Mammary epithelial cell (primary cell): ENCODE measurements at places on chromosomes 13 and 19.

DNA sequence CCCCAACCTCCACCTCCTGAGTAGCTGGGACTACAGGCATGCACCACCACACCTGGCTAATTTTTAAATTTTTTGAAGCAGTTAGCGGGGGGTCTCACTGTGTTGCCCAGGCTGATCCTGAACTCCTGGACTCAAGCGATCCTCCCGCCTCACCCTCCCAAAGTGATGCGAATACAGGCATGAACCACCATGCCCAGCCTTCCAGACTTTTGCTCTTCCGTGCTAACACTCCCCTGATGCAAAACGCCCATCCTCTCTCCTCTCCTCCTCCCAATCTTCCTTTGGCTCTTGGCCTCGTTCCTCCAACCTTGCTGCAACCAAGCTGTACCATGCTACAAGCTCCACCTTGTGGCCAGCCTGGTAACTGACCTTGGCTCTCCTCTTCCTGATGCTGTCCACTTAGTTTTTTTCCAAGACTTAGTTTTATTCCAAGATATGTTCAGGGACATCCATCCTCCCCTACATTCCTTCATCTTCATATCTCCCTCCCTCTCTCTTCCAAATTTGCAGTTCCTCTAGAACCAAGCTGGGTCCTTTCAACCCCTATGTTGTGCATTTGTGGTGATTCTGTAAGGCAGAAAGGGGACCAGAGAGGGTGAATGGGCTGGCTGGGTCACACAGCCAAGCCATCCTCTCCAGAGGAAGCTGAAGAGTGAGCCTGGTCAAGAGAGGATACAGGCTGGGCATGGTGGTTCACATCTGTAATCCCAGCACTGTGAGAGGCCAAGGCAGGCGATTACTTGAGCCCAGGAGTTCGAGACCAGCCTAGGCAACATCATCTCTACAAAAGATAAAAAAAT, 32.8 kb downstream of the TINCR start:
- DNase-seq: no peak

DNA sequence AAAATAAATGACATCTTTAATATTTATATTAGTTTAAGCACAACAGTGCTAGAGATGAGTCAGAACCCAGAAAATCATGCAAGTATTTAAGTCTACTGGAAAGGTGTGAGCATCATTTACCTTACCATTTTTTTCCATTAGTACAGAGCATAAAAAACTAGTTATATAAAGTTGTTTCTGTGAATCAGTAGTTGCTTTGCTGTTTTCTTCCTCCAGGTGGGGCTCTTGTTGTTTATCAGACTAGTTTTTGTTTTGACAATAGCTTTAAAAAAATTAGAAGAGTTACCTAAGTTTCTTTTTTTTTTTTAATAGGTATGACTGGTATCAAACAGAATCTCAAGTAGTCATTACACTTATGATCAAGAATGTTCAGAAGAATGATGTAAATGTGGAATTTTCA, 12.7 kb downstream of the SUGT1 start:
- DNase-seq: peak; percentile 37

DNA sequence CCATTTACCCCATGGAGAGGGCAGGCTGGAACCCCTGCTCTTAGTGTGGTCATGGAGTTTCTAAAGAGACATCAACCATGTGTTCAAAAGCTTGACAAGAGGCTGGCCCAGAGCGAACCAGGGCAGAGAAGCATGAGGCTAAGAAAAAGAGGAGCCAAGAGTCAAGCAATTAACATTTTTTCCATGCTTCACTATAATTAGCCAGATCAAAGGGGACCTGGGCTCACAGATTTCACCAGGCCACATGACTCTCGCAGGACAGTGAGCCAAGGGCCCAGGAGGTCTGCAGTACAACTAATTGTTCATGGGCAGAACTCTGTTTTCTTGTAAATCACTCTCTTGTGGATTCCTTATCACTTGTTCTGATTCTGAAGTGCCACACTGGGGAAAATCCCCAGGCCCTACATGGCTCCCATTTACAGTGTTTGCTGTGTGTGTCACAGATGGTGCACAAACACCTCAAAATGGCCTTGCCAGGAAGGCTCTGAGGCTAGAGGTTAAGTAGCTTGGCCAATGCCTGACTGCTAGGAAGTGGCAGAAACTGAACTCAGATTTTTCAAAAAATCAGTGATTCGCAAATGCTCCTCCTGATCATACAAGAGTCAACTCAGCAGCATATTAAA, 101.2 kb downstream of the LHFPL6 start:
- no peak for DNase-seq

DNA sequence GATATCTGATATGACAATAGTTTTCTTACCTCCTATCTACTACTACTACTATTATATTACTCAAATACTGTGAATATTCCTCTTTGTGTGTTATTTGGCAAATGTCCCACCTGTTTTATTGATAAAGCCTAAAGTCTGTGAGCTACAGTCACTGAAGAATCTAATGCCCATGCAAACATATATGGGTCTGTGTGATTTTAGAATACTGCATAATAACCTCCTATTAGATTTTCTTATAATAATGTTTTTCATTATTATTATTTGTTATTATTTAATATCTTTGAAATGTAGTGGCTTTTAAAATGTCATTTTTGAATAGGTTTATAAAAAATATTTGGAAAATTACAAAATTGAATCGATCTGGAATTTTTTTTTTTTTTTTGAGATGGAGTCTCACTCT, 1330.8 kb upstream of the MIR17HG start:
- DNase-seq: no peak

- DNase-seq: no peak
Observed at GRCh38 chr19:19550972-19551852, 13.1 kb downstream of the CILP2 start.

- DNase-seq: no peak
Observed at GRCh38 chr13:109376936-109377335, 409.4 kb downstream of the IRS2 start.

DNA sequence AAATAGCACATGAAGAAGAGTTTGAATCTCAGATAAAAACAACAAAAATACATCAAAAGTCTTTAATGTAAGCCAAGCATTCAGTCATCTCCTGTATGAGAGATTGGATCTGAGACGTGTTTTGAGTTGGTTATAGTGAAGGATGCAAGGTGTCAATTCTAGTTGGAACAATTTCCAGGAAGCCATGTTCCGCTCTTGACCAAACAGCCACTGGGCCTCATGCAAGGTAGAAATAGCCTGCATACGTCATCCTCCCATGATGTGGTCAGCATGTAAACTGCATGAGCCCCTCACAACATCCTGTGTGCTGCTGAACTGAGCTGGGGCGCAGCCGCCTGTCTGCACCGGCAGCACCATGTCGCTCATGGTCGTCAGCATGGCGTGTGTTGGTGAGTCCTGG, at the start of gene KIR3DL3:
Gene KIR3DL3, plus strand, starts transcription at position 301 of the 400 bp plus-strand sequence. Its CDS starts 55 bp downstream, at position 356.
- no peak for DNase-seq

- no peak for DNase-seq
Observed at GRCh38 chr19:13835791-13836723, 40.8 kb downstream of the ZSWIM4 start.

DNA sequence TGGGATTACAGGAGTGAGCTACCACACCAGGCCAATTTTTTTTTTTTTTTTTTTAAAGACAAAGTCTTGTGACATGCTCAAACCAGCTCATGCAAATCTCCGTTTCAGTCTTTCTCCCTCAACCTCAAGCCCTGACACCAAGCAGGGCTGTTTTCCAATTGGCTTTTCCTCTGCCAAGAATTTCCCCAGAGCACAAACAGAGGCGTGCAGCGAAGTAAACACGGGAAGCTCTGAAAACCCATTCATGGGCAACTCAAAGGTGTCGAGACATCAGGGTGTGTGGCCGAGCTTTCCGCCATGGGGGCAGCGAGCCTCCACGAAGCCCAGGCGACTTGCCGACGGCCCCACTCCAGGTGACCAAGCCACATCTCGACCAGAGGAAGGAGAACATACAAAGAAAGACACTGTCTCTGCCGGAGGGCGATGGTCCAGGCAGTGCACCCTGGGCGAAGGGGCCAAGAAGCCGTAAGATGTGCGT, 70.0 kb downstream of the INSR start:
- DNase-seq: no peak

- no peak for DNase-seq
Observed at GRCh38 chr19:2567580-2567979, 91.7 kb downstream of the GADD45B start.

DNA sequence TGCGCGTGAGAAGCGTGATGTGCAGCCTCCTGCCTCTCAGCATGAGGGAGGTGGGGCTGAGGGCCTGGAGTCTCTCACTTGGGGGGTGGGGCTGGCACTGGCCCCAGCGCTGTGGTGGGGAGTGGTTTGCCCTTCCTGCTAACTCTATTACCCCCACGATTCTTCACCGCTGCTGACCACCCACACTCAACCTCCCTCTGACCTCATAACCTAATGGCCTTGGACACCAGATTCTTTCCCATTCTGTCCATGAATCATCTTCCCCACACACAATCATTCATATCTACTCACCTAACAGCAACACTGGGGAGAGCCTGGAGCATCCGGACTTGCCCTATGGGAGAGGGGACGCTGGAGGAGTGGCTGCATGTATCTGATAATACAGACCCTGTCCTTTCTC, 8.7 kb downstream of the CD177 start:
- DNase-seq: no peak

DNA sequence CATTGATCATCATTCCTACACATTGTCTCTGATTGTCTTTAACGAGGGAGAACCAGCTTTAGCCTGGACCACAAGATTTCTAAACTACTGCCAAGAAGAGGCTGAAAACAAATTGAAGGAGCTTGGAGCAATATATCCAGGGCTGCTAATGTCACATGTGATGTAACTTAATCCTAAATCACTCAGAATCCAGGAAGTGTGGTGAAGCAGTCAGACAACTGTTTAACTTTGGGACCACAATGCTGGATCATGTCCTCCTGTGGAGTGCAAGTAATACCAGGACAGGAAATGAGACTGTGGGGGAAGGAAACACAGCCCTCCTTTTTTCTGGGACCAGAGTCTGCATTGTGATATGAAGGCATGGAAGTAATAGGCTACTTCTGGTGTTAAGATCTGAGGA, 430.2 kb downstream of the KCTD12 start:
- DNase-seq: no peak

GRCh38 chr19:947090-947706, 21.4 kb downstream of the ARID3A start:
- DNase-seq: no peak

DNA sequence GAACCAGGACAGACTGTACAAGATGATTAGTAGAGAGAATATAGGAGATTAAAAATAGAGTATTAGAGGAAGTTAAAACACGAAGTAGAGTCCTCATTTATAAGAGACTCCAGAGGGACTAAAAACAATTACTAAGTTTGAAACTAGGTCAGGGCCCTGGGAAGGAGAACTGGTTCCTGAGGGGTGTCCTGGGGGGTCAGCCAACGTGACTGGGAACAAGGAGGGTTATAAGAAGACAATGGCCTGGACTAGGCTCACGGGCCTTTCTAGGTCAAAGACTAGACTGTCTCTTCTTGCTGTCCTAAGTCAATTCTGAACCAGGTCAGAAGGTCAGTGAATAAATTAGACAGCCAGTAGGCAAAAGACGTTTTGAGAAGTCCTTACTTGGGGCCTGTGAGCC, 165.3 kb downstream of the IER2 start:
- DNase-seq: no peak

GRCh38 chr13:23467048-23467931, 33.8 kb upstream of the SACS start:
- no peak for DNase-seq

DNA sequence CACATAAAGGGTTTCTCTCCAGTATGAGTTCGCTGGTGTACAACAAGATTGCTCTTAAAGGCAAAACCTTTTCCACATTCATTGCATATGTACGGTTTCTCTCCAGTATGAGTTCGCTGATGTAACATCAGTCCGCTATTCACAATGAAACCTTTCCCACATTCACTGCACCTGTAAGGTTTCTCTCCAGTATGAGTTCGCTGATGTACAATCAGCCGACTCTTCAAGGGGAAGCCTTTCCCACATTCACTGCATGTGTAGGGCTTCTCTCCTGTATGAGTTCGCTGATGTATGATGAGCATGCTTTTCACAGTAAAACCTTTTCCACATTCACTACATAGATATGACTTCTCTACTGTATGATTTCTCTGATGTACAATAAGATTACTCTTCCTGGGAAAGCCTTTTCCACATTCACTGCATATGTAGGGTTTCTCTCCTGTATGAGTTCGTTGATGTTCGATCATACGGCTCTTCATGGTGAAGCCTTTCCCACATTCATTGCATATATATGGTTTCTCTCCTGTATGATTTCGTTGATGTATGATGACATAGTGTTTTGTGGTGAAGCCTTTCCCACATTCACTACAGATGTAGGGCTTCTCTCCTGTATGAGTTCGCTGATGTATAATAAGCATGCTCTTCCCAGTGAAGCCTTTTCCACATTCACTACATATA, 6.0 kb upstream of the ZNF614 start:
- no peak for DNase-seq

DNA sequence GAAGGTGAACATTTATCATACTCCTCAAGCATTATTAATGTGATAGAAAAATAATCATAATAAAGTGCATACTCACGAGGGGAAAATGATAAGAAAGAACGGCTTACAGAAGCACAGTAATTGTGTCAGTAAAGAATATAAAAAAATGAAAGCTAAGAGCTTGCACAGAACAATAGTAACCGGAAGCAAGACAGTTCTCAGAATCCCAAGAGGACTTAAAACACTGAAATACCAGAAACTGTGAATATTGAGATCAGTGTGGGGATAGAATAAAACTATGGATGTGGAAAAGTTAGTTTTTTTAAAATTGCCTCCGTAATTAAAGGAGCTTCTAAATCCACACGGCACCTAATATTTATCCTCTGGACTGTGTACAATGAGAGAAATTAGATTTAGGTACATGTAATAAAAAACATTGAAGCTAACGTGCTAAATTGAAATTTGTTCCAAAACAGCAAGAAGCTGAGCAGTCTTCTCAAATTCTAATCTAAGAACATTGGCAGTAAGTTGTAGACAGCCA, 482.7 kb downstream of the SLITRK6 start:
- DNase-seq: no peak

DNA sequence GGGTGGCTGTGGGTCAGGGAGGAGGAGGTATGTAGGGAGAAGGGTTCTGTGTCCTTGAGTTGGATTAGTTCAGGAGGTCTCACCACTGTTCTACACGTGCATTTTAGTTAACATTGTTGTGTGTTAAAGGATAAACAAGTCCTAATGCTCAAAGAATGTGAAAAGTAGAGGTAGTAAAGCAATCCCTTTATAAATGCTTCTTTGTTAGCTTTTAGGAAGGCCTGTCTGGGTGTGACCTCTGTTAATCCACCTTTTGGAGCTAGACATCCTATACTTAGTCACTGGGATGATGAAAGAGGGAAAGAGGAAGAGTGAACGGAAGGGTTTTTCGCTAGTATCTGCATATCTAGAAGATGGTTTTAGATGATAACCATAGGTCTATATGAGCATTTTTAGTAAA, 42.2 kb upstream of the FLT1 start:
- DNase-seq: peak; percentile 32

- peak; percentile 8 for DNase-seq
Observed at GRCh38 chr19:2166741-2167738, 3.3 kb downstream of the DOT1L start.

DNA sequence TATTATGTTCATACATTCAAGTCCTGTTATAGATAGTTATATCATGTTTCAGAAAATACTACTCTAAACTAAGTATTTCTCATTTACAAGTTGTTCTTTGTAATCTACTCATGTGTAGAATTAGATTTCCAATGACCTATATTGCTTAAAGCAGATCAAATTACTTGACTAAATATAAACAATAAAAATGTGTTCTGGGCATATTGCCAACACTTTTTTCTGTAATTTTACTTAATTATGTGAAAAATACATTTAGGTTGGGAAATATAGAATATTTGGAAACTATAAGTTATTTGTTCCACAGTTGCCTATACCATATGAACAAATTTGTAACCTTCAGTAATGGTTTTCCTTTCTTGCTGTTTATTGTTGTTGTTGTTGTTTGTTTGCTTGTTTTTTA, 275.2 kb upstream of the PCDH9 start:
- DNase-seq: no peak

GRCh38 chr13:44140146-44140545, 233.5 kb upstream of the SERP2 start:
- DNase-seq: no peak
